ENCODE measurements at places on chromosomes 3 and 15. TPM values are rescaled to one million over a fixed set of nuclear protein-coding genes. Genes with fewer than 3 reads are reported as not detected.

Gene THAP10
- 1.4 TPM for total RNA-seq

GRCh38 chr3:38543586-38543985 lies 47.4 kb downstream of the EXOG start:
- no peak for DNase-seq

GRCh38 chr3:14322667-14323295 lies 79.6 kb upstream of the SLC6A6 start:
- no peak for DNase-seq

GRCh38 chr15:96338766-96339618 lies 8.5 kb downstream of the NR2F2 start:
- no peak for DNase-seq

DNA sequence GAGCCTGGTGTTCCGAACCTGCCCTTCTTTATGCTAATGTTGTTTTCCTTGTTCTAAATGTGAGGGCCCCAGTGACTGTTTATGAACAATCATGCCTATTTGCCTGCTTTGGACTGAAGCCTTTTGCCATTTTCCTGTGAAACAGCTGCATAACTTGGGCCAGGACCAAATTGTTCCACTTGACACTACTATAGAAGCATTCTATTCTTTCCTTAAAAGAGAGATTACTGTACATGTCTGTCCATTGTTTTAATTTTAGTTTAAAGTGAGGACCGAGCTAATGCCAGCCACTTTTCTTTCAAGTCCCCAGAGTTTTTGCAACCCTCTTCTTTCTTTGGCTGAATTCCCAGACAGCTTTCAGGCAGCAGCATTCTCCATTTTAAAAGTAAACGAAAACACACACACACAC lies 980.3 kb downstream of the CADM2 start:
- DNase-seq, result no peak

Gene OPA1
- total RNA-seq, result 34.9 TPM

Gene GRK7
- not detected for total RNA-seq

Gene TMEM266
- not detected for total RNA-seq

Gene EBLN2
- 2.9 TPM for total RNA-seq

Gene MYRIP
- total RNA-seq, result 9.2 TPM

DNA sequence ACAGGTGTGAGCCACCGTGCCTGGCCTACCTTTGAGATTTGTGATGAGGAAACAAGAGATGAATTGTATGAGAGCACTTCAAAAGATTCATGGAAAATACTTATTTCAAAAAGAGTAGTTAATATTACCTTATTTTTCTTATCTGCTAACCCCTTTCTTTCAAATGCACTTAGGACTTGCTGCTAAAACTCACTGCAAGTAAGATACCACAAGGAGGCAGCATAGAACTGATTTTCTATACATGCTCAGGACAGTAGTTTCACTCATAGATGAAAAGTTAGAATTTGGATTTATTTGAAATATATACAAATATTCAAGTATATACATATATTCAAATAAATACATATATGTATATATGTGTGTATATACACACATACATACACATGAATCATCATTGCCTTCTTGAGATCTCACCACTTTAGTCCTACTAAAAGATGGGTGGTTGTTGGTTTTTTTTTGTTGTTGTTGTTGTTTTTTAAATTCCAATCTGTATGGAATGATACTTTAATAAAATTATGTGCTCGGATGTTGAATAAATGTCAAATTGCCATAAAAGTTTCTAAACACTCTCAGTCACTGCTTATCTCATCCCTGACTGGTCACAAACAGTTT lies 2.4 kb downstream of the CCNDBP1 start:
- DNase-seq, result peak; percentile 74

DNA sequence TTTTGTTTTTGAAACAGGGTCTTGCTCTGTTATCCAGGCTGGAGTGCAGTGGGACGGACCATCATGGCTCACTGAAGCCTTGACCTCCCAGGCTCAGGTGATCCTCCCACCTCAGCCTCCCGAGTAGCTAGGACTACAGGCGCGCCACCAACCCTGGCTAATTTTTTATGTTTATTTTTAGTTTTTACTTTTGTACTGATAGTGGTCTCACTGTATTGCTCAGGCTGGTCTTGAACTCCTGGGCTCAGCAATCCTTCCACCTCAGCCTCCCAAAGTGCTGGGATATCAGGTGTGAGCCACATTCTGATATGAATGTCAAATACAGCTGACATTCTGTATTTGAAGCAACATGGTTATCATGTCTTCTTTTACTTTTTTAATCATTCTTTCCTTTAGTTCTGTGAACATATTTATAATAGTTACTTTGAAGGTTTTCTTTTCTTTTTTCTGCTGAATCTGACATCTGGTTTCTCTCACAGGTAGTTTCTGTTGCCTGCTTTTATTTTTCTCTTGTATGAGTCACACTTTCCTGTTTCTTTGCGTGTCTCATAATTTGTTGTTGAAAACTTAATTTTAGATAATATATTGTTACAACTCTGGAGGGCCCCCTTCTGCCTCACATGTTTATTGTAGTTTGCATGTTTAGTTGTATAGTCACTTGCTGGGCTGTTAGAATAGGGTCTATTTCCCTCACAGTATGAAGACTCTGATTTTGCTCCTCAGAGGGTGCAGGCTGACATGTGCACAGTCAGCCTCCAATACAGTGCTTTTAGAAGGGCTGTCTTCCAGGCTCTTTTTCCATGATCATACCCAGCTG lies 8.4 kb upstream of the CNTN4 start:
- no peak for DNase-seq

DNA sequence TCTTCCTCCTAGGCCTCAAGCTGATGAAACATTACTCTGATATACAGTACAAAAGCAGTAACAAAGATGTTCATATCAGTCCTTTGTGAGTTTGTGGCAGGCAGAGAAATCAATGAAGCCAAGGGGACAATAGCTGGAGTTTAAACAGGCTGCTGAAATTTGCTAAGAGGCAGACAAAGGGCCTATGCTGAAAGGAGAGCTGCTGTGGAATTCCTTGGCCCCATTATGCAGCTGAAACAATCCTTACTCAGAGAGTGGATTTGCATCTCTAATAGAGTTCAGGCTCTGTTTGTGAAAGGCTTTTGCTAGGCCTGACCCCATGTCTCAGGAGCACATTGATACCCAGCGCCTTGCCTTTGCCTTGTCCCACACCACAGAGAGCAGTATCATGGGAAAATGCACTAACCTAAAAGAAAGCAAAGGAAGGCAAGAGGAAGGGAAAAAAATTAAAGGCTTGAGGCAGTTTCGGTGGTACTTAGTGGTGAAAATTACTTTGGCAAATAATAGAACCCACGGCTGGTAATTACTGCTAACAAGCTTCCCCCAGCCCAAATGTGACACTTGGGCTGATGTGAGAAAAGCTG lies 195.0 kb upstream of the EPHA3 start:
- no peak for DNase-seq

DNA sequence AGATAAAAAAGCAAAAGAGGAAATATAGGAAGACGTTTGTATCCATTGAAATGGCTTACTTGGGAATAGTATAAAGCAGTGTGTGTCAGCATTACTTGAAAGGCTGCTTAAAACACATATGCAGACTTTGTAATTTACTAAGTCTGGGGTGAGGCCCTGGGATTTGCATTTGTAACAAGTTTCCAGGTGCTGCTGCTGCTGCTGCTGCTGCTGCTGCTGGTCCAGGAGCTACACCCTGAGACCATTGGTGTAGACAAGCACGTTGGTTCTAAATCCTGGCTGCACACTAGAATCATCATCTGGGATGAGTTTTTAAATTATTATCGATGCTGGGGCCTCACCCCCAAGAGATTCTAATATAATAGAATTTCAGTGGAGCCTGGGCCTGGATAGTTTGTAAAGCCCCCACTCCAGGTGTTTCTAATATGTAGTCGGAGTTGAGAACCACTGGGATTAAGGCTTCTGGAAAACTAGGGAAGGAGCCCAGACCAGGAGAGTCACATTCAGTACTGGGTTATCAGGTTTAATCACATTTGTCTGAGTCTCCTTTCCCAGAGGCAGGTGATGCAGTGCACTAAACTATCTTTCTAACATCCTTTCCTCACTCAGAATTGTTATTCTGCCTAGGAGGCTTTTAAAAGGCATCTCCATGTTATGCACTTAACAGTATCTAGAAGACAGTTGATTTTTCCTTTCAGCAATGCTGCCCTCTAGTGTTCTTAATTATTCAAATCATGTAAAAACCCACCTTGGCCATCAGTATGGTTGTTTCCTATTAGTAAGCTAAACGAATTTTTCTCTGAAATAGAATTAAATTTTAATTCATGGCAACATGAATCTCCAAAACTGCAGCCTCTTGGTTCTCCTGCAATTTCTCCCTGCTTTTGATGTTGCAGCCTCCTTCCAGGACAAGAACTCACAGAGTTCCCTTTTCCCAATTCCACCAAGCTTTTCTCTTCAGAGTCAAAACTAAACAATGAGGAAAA lies 45.4 kb downstream of the SSR3 start:
- peak; percentile 34 for DNase-seq

GRCh38 chr3:186166491-186167288 lies 57.8 kb upstream of the ETV5 start:
- DNase-seq, result no peak

GRCh38 chr15:41284427-41285177 lies 47.8 kb downstream of the OIP5 start:
- no peak for DNase-seq

GRCh38 chr3:188037195-188037718 lies 116.7 kb upstream of the LPP start:
- DNase-seq, result peak; percentile 63

All from dermis microvascular lymphatic vessel endothelial cell (primary cell).